Erythroblast (primary cell): ENCODE measurements at places on chromosomes 2 and 18.

DNA sequence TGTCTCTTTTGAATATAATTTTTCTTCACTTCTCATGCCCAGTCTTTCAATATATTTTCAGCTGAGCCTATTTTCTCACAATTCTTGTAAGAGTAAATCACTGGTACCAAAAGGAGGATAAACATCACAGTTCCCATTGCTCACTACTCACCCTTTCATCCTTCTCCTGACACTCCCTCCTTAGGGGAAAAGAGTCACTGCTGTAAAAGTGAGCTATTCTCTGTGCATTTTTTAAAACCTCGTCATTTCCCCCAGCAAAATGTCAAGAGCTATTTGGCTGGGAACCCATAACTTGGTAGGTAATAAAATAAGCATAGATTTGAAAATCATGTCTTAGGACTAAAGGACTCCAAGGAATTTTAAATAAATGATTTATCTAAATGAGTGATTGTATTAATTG lies 340.1 kb upstream of the GYPC start:
- no peak for DNase-seq

DNA sequence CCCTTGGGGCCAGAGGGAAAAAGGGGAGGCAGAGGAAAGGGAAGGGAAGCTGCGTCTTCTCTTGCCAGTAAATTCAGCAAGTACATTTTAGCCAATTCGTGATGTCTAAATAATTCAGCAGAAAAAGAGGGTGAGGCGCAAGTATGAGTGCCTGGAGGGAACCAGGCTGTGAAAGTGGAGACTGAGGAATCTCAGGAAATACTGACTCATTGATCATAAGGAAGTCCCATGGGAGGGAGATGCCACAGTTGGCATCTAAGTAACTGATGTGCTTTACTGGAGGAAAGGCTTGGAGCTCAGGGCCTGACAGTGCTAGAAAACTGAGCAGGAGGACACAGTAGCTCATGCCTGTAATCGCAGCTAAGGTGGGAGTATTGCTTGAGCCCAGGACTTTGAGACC lies 31.1 kb downstream of the KIF5C start:
- no peak for DNase-seq

GRCh38 chr2:105437708-105438103 lies 38.9 kb upstream of the FHL2 start:
- no peak for DNase-seq

DNA sequence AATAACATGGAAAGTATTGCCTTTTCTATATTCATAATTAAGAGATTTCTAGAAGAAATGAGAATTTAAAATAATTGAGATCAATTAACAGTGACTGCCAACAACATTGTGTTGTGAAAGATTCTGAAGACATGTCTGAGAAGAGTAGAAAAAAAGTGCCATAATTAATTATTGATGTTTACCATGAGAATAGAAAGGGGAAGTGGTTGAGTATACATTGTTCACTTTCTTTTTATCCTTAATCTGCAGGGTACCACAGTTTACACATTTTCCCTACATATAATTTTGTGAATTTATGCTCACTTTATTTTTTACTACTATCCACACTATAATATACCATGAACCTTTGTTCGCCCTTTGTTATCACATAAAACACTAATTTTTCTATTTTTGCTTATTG lies 47.1 kb upstream of the UBE2E3 start:
- DNase-seq, result no peak

GRCh38 chr2:144166743-144167142 lies 353.2 kb downstream of the ZEB2 start:
- DNase-seq, result no peak

- no peak for DNase-seq
Measured at GRCh38 chr2:231680992-231681852, 27.1 kb upstream of the PTMA start.

- DNase-seq, result no peak
Measured at GRCh38 chr18:23712445-23712844, 23.2 kb downstream of the LAMA3 start.

DNA sequence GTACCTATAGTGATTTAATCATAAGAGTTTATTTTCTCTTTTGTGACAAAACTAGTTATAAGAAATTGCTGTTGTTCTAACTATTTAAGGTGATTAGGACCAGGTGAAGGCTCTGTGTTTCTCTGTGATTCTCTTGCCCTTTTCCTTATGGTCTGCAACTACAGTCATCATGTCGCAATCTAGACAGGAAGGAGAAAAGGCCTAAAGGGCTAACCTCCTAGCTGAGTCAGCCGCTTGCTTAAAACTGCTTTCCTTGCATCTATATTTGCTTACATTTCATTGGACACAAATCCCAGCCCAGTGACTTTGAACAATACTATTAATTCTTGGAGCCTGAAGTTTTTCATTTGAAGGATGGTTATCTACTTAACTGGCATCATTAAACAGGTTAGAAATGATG lies 93.1 kb downstream of the PIK3C3 start:
- DNase-seq, result no peak

DNA sequence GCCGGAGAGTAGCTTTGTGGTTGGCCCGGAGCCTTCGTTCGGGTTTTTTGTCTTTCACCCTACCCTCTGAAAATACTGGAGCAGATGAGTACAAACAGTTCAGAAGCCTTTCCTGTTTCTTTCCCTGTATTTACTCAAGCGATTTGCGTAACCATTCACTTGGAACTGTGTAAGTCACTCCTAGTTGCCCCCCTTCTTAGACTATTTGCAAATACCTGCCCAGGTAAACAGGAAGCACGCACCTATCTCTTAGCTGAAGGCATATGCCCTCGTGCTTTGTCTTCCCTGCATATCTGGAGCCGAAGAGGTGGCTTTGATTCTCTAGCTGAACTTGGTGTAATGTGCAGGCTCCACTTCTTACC lies 1.4 kb downstream of the KCNS3 start:
- no peak for DNase-seq
